Inflammatory macrophage treated with lipopolysaccharide for 1 hour (primary cell): ENCODE measurements at places on chromosomes 2 and 18.

DNA sequence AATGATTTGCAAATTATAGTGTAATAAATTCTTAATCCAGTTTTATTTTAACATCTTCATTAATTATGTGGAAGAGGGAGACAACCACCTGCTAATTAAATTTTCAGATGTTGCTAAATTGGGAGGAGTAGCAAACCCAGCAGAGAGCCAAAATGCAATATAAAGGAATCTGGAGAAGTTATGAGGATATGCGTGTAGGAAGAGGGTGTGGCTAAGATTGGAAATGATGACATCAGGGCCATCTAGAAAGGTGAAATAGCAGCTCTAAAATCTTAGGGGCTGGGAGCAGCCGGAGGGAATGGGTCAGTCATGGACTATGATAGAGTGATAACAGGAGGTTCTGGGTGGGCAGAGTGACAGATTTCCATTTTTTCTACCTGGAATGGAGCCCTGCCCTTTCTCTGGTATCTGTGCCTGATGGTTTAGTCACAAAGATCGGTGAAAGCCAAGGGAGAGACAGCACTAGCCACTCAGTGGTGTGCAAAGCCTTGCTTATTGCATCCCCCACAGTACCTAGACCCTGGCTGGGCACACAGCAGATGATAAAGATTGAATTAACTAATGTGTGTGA is 379.2 kb upstream of the CELF4 start:
- DNase-seq: no peak

GRCh38 chr2:129708221-129708967 is 271.1 kb upstream of the RAB6C start:
- no peak for DNase-seq

DNA sequence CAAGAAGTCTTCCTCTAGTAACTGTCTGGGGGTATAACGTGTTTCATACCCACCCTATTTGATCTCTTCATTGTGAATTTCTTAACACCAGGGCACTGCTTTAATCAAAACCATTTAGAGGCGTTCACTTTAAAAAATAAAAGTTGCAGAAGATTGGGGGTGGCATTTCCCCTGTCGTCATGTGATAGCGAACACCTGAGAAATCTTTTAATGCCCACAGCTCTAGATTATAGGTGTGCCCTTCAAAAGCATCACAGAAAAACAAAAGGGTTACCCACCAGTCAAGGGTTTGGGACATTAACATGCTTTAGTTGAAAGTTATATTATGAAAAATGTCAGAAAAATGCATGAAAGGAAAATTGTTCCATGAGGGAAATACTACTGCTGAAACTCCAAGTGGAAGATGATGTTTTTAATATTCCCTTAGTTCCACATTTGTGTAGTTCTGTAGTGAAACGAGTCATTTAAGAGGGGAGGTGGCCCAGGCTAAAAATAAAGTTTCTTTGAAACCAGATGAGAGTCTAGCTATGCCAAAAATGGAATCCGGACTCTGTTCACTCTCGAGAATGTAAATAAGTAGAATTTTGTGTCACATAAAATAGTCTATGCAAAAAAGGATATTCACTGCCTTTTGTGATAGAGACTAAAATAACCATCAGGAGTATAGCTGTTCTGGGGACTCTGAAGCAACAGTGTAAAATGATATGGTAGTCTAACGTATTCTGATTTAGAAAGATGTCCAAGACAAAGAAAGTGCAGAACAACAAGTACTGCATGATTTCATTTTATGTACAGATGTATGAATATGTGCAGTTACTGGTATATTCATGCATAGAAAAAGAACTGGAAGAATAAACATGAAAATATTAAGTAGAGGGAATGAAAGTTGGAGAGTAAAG is 95.3 kb downstream of the TMEM247 start:
- DNase-seq: no peak

DNA sequence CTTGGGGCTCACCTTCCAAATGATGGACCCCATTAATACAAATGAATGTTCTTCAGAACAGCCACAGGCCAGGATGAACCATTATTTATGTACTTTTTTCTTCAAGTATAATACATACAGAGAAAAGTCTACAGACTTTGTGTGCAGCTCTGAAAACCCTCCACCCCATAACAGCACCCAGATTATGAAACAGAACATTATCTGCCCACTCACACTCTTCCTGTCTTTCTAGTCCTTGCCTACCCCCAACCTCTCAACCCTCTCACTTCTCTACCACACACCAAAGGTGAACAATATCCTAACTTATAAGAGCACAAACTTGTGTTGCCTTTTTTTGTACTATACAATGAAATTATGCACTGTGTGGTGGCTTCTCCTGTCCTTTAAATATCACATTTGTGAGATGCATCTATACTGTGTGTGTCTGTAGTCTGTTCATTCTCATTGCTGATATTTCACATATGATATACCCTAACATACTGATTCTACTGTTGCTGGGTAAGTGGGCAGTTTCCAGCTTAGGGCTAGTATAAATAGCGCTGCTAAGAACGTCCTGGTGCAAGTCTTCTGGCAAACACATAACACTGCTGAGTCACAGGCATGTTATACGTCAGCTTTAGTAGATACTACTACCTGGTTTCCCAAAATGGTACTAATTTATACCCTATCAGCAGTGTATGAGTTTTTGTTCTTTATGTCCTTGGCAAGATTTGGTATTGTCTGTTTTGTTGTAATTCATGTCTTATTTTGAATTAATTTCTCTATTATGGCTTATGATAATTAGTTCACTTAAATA is 1.0 kb upstream of the NPHP1 start:
- no peak for DNase-seq

DNA sequence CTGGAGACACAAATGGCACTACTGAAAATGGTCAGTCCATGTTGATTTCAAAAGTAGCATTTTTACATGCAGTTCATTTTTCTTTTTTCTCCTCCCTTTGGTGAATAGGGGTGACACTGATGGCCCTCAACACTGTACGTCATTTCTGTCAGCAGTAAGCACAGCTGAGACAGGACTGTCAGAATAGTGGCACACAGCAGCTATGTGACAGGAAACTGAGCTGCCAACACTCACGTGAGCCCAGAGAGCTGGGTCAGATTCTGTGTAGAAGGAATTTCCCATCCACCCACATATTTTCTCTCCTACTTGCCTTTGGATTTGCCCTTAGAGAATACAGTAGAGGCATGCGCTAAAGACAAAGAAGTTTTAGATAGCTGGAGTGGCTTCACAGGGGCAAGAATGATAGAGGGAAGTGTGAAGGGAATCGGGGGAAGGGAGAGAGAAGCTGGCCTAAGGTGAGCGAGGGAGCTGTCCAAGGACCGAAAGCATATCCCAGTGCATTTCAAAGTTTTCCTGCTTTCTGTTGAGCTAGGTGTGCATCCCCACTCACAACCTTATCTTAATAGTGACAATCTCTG is 476.6 kb downstream of the CNTNAP5 start:
- no peak for DNase-seq

DNA sequence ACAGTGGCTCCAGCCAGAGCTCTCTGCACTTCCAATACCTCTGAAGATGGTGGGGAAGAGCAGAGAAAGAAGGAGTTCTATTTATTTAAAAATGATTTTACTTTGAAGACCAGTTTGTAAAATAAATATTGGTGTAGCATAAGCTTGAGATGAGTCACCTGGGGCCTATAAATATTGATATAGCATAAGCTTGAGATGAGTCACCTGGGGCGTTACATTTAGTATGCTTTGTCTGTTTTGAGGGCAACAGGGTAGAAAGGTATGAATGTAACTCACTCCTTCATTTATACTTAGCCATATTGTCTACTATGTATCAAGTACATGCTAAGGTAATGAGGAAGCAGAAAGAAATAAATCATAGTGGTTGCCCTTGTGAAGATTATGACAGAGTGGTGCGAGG is 7.7 kb upstream of the SULT1C4 start:
- DNase-seq: no peak

- no peak for DNase-seq
Observed at GRCh38 chr18:11840493-11840892, 10.7 kb upstream of the CHMP1B start.

DNA sequence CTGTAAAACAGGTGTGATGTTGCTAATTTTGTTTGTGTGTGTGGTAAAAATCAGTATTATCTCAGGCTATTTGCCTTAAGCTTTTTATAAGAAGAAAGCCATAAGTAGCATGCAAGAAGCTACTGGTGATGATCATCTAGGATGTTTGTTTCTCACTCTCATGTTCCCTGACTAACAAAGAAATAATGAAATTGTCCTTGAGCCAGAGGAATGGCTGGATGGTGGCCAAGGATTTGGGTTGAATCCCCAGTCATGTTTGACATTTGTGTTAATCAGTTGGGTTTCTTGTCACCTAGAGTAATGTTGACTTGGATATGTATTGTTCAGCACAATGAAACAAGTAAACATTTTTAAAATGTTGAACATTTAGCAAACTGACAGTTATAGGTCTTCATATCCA is 496.8 kb upstream of the ZEB2 start:
- DNase-seq: no peak

GRCh38 chr2:9895669-9896590 is 52.7 kb downstream of the TAF1B start:
- peak; percentile 17 for DNase-seq

DNA sequence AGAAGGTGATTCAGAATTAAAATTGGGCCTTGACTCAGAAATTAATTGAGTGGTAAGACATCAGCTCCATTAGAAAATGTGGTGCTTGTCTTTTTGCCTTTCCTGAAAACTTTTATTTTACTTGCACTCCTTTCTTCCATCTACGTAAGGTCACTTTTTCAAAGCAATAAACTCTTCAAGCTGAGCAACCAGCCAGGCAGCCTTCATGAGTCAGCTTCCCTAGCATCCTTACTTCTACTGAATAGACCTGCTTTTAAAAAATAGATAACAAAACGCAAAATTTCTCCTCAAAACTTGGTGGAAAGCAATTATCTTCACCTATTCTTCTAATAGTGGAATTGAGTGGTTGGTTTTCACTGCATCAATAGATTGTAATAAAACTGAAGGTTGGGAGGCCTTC is 504.2 kb downstream of the ARHGAP15 start:
- no peak for DNase-seq

GRCh38 chr2:42764901-42765300 is 966 bp upstream of the OXER1 start:
- no peak for DNase-seq

DNA sequence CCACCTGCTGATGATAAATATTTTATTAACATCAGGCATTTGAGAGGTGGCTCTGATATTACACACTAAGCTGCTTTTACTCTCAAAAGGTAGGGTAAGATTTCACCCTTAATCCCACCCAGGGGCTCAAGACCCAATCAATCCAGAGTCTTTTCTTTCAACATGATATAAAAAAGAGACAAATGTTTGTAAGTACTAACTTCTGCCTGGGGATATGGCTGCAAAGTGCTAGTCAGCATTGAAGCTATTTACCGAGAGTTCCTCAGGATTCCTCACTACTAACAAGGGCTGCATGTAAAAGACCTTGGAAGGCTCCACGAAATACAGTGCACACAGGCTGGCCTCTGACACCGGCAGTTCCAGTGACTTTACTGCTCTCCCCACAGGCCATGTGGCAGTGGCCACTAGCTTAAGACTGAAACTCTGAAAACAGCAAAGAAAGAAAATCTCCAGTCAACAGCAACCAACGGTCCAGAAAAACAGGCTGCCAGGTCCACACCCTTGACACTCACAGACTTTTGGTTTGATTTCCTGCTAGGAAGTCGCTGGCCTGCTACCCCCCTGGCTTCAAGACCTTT is 11.2 kb downstream of the MREG start:
- no peak for DNase-seq

GRCh38 chr2:17547737-17548136 is 7.2 kb downstream of the VSNL1 start:
- no peak for DNase-seq

DNA sequence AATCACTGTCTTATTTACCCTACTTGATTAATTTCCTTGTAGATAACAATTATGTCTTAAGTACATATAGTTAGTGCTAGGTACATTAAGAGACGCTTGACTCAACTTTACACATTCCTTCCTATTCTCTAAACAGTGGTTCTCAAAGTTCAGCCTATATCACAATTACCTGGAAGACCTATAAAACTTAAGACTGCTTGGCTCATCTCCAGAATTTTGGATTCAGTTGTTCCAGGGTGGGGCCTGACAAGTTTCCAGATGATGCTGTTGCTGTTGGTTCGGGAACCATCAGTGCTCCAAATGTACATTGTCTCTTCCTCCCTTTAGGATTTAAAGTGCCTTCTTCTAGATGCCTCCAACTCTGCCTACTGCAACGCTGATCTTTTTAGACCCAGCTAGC is 4.0 kb downstream of the PPP3R1 start:
- DNase-seq: no peak

DNA sequence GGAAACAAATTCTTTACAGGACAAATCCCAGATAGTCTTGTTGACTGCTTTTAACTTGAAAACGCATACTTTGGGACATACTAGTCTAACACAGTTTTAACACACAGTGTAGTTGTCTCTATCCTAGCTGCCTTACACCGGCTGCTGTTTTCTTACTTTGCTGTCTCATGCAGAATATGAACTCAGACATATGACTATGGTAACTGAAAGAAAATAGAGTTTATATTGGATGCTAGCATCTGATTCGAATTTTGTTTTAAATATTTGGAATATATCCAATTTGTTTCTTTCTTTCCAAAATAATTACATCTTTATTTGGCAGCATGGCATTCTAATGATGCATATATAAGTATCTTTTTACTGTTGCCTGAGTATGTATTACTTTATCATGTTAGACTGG is 69.8 kb downstream of the ANKRD12 start:
- no peak for DNase-seq

GRCh38 chr2:241563981-241564595 is 5.5 kb downstream of the BOK start:
- no peak for DNase-seq

GRCh38 chr2:47037678-47038077 is 117.4 kb downstream of the STPG4 start:
- DNase-seq: no peak
